ENCODE measurements at places on chromosomes 1 and 21.
A peak's percentile ranks its signal among the peaks of the same experiment; 100 is the strongest.

- DNase-seq: no peak
- no peak overlapping the region for H3K4me3 ChIP-seq
- no peak overlapping the region for H3K27ac ChIP-seq
- no peaks in the 10 kb centered on the region for H3K4me1 ChIP-seq
- no peaks in the 10 kb centered on the region for H3K27me3 ChIP-seq
Measured at GRCh38 chr1:43821471-43821870, 112.1 kb upstream of the ARTN start.

DNA sequence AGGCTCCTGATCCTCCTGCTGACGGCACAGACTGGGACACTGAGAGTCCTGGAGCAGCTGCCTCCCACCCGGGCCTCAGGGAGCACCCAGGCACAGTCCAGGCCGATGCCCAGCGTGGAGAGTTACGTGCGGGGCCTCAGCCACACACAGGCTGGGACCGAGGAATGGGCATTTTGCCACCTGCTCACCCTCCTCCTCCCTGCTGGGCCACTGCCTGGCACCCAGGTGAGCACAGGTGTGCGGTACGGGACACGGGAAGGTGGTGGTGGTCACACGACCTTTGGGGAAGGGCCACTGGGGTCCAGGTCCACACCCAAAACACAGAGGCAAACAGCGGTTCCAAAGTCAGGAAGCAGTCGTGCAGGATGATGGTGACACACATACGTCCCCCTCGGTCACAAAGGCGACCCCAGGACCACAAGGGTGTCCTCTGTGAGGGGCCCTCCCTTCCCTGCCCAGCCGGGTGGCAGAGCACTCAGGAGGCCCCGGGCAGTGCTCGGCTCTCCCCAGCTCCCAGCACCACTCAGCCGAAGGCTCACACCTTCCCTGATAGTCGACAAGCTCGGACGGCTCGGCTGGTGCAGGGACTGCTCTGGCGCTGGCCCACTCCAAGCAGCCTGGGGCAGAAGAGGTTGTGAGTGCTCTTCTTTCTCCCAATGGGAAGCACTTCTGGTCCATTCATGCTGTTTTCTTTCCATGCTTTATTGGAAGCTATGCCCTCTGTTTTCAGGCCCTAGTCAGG lies 14.3 kb downstream of the MORN1 start:
- peaks cover 5% of the 10 kb centered on the region for H3K36me3 ChIP-seq
- H3K27ac ChIP-seq: no peak overlapping the region
- H3K27me3 ChIP-seq: no peaks in the 10 kb centered on the region
- no peak for DNase-seq

DNA sequence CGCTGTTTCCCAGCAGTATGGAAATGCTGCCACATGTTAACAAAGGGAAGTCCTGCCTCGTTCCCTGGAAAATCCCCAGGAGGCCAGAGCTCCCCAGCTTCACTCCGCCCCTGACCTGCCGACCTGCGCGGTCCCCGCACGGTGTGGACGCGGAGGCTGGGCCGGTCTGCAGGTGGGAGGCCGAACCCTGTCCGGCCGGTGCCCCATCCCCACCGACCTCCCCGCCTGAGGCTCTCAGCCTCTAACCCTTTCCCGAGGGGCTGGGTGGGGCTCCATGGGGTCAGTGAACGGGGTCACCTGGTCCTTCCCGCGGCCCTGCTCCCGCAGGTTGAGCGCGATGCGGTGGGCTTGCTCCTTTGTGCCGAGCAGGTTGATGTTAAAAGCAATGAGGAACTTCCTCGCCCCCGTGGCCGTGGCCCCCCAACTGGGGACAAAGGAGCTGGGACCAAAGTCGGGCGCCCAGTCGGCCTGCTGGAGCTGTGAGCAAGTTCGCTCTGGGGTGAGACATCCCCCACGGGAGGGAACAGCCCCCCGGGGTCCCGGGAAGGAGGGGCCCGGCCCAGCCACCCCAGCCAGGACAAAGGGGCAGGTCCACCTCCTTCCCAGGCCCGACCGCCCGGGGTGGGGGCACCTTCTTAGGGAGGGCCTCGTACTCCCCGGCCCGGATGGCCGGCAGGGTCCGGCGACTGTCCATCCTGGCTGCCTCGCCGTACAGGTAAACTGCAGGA lies 4.0 kb downstream of the FTCD start:
- DNase-seq: peak; percentile 20
- H3K36me3 ChIP-seq: no peaks in the 10 kb centered on the region
- no peak overlapping the region for H3K4me3 ChIP-seq
- H3K27me3 ChIP-seq: no peaks in the 10 kb centered on the region
- H3K27ac ChIP-seq: no peak overlapping the region
- peaks cover 14% of the 10 kb centered on the region for H3K4me1 ChIP-seq

GRCh38 chr1:223008808-223009207 lies 134.2 kb downstream of the TLR5 start:
- no peak for DNase-seq

DNA sequence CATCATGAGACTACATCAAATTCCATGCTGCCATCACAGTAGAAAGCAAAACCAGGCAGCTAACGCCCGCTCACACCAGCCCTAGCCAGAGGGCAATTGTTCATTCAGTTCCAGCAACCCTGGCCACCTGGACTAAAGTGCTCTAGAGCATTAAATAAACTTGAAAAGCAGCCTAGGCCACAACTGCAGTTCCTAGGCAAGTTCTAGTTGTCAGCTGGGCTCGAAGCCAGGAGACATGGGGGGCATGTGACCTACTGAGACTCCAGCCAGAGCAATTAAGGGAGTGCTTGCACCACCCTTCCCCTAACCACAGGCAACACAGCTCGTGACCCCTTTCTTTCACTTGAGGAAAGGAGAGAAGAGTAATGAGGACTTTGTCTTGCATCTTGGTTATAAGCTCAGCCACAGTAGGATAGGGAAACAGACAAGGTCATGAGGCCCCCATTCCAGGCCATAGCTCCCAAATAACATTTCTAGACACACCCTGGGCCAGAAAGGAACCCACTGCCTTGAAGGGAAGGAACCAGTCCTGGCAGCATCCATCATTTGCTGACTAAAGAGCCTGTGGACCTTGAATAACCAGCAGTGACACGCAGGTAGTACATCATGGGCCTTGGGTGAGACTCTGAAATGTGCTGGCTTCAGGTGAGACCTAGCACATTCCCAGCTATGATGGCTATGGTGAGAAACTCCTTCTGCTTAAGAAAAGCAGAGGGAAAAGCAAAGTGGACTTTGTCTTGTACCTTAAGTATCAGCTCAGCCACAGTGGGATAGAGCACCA lies 77.0 kb downstream of the ZZZ3 start:
- H3K27ac ChIP-seq: no peak overlapping the region
- H3K27me3 ChIP-seq: no peaks in the 10 kb centered on the region
- no peak overlapping the region for H3K4me3 ChIP-seq

GRCh38 chr1:238914346-238914745 lies 472.0 kb upstream of the CHRM3 start:
- H3K27me3 ChIP-seq: no peaks in the 10 kb centered on the region
- H3K4me1 ChIP-seq: no peaks in the 10 kb centered on the region

GRCh38 chr1:155005076-155006011 lies 2.7 kb downstream of the ZBTB7B start:
- H3K4me3 ChIP-seq: peak overlapping the region; percentile 81
- no peaks in the 10 kb centered on the region for H3K27me3 ChIP-seq
- peaks cover 64% of the 10 kb centered on the region for H3K4me1 ChIP-seq
- no peaks in the 10 kb centered on the region for H3K36me3 ChIP-seq

DNA sequence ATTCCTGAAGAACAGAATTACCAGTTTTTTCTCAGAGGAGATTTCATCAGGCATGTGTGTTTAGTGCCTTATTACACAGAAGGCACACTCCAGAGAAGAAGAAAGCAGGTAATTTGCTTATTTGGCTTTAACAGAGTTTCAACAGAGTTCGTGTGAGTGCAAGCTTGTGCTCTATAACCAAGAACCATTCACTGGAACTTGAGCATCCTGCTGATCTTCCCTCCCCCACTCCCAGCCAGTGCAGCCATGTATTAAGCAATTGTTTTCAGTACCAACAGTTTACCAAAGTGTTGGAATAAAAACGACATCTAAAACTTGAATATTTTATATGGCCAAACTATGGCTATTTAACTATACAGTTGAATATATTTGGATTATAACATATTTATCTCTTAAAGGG lies 4.3 kb downstream of the MGST3 start:
- H3K36me3 ChIP-seq: peaks cover 5% of the 10 kb centered on the region
- H3K27ac ChIP-seq: no peak overlapping the region
- DNase-seq: no peak
- H3K4me1 ChIP-seq: peaks cover 87% of the 10 kb centered on the region

DNA sequence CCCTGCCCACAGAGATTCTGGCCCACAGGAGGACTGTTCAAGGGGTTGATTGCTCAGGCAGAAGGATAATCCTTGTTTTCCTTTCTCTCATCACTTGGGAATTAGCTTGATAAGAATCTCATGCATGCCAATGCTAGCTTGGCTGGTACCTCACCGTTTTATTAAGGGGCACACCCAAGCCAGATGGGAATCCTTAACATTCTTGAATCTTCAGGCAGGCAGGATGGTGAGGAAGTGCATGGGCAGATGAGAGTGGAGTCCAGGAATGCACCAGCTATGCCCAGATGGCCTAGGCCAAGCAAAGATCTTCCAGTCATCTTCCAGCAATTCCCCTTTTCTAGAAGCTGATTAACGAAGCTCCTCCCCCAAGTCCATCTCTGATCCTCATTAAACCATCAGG lies 4.1 kb upstream of the LCE7A start:
- no peak overlapping the region for H3K27ac ChIP-seq
- no peak overlapping the region for H3K4me3 ChIP-seq
- DNase-seq: no peak
- no peaks in the 10 kb centered on the region for H3K4me1 ChIP-seq

DNA sequence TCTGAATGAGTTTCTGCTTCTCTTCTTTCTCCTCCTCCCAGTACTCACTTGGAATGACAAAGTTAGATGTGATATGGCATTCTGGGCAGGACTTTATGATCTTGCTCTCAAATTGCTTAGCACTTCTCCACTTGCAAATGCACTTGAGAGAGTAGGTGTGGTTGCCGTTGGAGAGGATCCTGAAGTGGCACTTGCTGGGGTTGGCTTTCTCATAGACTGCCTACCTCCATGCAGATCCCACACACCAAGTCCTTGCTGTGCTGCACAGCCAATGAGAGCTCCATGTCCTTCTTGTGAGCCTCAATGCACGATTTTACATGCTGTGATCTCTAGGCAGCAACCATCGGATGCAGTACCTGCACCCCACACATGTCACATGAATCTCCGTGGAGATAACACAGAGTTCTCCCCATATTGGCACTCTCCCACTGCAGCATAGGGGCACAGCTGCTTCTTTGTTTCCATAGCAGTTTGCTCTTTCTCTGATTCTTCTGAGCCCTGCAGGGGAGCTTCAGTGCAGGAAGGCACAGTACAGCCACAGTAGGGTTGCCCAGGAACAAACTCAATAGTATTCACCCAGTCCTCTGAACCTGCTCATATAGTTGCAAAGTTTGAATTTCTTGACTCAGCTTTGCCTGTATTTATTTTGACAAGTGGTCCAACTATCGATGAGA lies 45.2 kb downstream of the ZNF691 start:
- H3K36me3 ChIP-seq: no peaks in the 10 kb centered on the region
- no peak overlapping the region for H3K27ac ChIP-seq
- H3K27me3 ChIP-seq: peaks cover 8% of the 10 kb centered on the region
- no peak for DNase-seq

- H3K27me3 ChIP-seq: no peaks in the 10 kb centered on the region
- DNase-seq: no peak
- H3K4me1 ChIP-seq: peaks cover 41% of the 10 kb centered on the region
- no peaks in the 10 kb centered on the region for H3K36me3 ChIP-seq
- H3K4me3 ChIP-seq: peak overlapping the region; percentile 50
- H3K27ac ChIP-seq: peak overlapping the region; percentile 86
Measured at GRCh38 chr1:31373897-31374486, 1.1 kb upstream of the FABP3 start.

DNA sequence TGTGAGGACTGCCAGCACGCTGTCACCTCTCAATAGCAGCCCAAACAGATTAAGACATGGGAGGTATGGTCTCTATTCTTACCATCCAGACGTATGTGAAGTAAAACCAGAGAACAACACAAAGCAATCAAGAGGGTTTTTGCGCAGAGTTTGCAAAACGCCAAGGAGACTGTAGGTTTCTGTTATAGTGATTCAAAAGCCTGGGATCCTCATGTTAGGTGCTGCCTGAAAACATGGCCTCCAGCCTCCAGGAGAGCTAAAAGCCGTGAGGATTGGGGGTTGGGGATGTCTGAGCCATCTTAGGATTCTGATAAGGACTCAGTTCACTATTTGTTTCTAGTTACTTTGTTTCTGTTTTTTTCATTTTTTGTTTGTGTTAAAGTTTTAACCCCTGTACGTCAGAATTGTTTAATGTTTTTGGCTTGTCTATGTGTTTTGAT lies 4.2 kb upstream of the CCT8 start:
- H3K4me3 ChIP-seq: peak overlapping the region; percentile 55
- peaks cover 45% of the 10 kb centered on the region for H3K4me1 ChIP-seq
- H3K36me3 ChIP-seq: no peaks in the 10 kb centered on the region
- H3K27me3 ChIP-seq: no peaks in the 10 kb centered on the region
- DNase-seq: no peak

DNA sequence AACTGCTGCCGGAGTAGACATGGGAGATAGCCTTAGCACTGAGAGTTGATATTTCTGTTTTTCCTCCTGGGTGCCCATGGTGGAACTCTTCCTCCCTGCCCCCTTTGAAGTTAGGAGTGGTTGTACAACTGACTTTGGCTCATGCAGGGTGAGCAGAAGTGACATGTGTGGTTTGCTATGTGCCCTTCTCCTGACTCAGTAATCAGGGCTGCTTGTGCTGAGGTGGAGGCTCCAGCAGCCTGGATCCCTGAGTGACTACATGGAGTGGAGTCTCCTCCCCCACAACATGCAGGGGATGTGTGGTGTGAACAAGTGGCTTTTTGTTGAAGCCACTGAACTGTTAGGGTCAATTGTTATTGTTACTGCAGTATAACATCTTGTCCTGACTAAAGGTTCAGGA lies 261.6 kb downstream of the CAMTA1 start:
- H3K27ac ChIP-seq: no peak overlapping the region
- H3K27me3 ChIP-seq: peaks cover 6% of the 10 kb centered on the region
- H3K4me1 ChIP-seq: no peaks in the 10 kb centered on the region
- DNase-seq: no peak
- no peak overlapping the region for H3K4me3 ChIP-seq

- no peak overlapping the region for H3K27ac ChIP-seq
- H3K4me1 ChIP-seq: no peaks in the 10 kb centered on the region
- no peak overlapping the region for H3K4me3 ChIP-seq
- DNase-seq: peak; percentile 55
- H3K27me3 ChIP-seq: no peaks in the 10 kb centered on the region
Measured at GRCh38 chr21:31326522-31327242, 17.4 kb downstream of the TIAM1 start.

DNA sequence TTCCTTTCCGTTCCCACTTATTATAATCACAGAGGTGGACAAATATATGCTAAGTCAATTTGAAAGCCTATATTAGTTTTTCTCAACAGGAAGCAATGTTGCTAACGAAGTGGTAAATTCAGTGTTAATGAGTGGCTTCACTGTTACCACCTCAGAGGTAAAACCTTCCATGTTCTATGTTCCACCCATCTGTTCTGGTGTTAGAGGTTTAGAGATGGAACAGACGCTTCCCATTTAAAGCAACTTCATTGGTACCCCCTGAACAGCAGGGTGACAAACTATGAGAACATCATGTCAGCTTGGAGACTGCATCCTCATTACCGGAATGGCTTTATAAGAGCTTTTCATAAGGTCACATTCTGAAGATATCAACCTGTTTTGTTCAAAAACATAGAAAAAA lies 77.9 kb downstream of the ZNF644 start:
- no peaks in the 10 kb centered on the region for H3K4me1 ChIP-seq
- no peaks in the 10 kb centered on the region for H3K36me3 ChIP-seq
- no peak for DNase-seq
- H3K27me3 ChIP-seq: no peaks in the 10 kb centered on the region
- H3K27ac ChIP-seq: no peak overlapping the region
